Posterior vena cava (tissue), 2 donors: ENCODE measurements at places on chromosomes 12 and 14. TPM values are rescaled to one million over a fixed set of nuclear protein-coding genes. Genes with fewer than 3 reads are reported as not detected.

The PRB4 gene
- total RNA-seq: not detected

The ADCY6 gene
- 39.2 TPM for total RNA-seq

The EMP1 gene
- total RNA-seq: 596 TPM

The TAMALIN gene
- total RNA-seq: 38.0 TPM

The KRT8 gene
- total RNA-seq: 4.0 TPM

The OTX2 gene
- total RNA-seq: not detected

The GLI1 gene
- 3.2 TPM for total RNA-seq

The PRR4 gene
- total RNA-seq: 4.3 TPM

The RNASE4 gene
- 44.3 TPM for total RNA-seq

The TEAD4 gene
- 14.1 TPM for total RNA-seq

The CD4 gene
- 12.9 TPM for total RNA-seq

The IAPP gene
- total RNA-seq: not detected

The TSPAN11 gene
- 2.7 TPM for total RNA-seq

The TFCP2 gene
- total RNA-seq: 23.1 TPM

The PZP gene
- total RNA-seq: 0.42 TPM

The FGF23 gene
- not detected for total RNA-seq

The RPGRIP1 gene
- 0.10 TPM for total RNA-seq

The SLC6A12 gene
- total RNA-seq: 1.0 TPM

The RNASE7 gene
- not detected for total RNA-seq
